Omental fat pad (tissue), 4 donors: ENCODE measurements at places on chromosomes 16 and 17. TPM values are rescaled to one million over a fixed set of nuclear protein-coding genes. Genes with fewer than 3 reads are reported as not detected.

Gene NAGS
- total RNA-seq: 0.37 TPM

Gene THOC6
- 26.3 TPM for total RNA-seq

Gene TOM1L1
- 20.4 TPM for total RNA-seq

Gene ATP1B2
- 0.48 TPM for total RNA-seq

Gene C16orf86
- total RNA-seq: 7.1 TPM

Gene CD300A
- total RNA-seq: 24.6 TPM

Gene ALOX12
- not detected for total RNA-seq

Gene EPN3
- not detected for total RNA-seq

Gene ADAMTS18
- 8.3 TPM for total RNA-seq

Gene RASL10B
- total RNA-seq: 22.7 TPM

Gene CIBAR2
- not detected for total RNA-seq

DNA sequence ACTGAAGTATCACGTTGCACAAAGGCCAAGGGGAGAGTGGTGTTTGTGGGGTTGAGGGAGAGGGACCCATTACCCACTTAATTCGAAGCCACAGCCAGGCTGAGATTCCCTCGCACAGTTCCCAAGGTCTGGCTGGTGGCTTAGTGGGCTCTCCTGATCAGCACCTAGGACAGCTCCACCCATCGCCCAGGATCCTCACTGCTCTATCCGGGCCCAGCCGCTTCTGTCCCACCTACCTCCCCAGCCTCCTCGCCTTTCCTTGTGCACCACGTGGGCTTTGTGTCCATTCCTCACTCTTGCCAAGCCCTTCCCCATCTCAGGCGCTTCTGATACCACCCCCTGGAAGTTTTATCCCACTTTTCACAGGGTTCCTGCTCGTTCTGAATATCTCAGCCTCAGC is 163.5 kb downstream of the CCT6B start:
- no peak for DNase-seq

GRCh38 chr17:43025290-43025657 is 243 bp downstream of the RND2 start:
- DNase-seq: no peak

- DNase-seq: peak; percentile 36
Measured at GRCh38 chr17:4739122-4740024, at the start of the genes CXCL16 and ZMYND15. Gene CXCL16 (minus strand): TSS chr17:4739928. CDS start chr17:4739339, 589 bp downstream. Gene ZMYND15 (plus strand): TSS chr17:4739833. CDS start chr17:4740549, 716 bp downstream.

DNA sequence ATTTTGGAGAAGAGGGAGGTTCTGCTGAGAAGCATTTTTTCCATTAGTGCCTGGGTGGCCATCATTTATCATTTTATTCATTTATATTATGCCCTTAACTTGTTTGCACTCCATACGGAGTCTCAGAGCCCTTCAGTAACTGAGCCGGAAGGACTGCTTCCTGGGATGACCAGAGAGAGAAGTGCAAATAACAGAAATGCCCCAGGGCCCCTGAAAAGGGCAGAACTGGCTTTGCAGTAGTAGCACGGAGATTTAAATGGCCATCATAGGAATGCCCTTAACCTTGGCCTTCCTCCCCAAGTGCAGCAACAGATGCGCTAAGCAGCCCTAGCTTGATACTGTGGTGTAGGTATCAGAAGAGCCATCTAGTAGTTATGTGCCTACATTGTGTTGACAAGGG is 58.5 kb downstream of the NUP93 start:
- DNase-seq: no peak

- DNase-seq: no peak
Measured at GRCh38 chr16:54121539-54122295, 164.9 kb downstream of the IRX3 start.

DNA sequence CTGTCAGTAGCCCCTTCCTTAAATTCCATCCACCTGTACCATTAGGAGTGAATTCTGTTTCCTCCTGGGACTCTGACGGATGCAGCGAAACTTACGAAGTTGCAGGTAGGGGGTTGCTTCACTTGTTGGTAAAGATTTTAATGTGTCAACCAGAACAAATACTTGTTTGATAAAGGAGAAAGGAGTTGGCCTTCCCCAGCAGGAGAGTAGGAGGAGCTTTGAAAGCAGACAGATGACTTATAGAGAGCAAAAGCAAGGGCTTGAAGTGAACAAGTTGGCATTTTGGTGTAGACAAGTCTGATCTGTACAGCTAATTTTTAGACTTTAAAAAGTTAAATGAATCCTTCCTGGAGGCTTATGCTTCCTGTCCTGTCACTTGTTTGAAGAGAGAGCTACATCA is 38.1 kb upstream of the PMFBP1 start:
- no peak for DNase-seq

GRCh38 chr17:33517746-33518145 is 224.7 kb upstream of the ASIC2 start:
- DNase-seq: no peak

DNA sequence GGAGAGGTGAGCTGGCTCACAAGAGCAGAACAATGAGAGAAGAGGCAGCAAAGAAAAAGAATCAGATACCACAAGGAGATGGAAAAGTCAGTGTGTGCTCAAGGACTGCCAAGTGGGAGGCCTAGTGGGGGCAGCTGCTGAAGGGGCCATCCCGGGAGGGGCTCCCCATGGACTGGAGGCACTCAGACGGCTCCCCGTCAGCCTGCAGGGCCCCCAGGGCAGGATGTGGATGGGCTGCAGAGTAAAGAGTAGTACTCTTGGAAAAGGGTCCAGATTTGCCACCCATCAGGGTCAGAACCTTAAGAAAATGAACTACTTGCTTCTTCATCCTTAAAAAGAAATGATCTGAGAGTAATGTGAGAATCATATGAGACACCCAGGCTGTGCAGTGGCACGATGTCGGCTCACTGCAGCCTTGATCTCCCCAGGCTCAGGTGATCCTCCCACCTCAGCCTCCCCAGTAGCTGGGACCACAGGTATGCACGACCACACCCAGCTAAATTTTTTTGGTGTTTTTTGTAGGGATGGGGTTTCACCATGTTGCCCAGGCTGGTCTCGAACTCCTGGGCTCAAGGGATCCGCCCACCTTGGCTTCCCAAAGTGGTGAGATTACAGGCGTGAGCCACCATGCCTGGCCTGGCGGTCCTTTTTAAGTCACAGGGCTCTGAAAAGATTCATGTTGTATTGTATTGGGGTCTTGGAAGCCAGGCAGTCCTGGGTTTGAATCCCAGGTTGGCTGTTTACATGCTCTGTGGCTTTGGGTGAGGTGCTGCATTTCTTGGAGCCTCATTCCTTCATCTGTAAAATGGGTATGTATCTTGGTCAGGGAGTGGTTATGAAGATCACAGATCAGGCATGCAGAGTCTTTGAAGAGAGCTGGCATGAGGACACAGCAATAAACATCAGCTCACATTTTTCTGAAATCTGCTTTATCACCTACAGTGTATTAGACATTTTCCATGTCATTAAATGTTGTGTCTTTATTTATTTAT is 15.1 kb downstream of the ACSF2 start:
- no peak for DNase-seq

- DNase-seq: no peak
Measured at GRCh38 chr17:77420804-77421629, 280.2 kb downstream of the SEC14L1 start.

- no peak for DNase-seq
Measured at GRCh38 chr16:12546918-12547607, 256.6 kb downstream of the CPPED1 start.

GRCh38 chr16:50781043-50781442 is 39.2 kb downstream of the CYLD start:
- no peak for DNase-seq

DNA sequence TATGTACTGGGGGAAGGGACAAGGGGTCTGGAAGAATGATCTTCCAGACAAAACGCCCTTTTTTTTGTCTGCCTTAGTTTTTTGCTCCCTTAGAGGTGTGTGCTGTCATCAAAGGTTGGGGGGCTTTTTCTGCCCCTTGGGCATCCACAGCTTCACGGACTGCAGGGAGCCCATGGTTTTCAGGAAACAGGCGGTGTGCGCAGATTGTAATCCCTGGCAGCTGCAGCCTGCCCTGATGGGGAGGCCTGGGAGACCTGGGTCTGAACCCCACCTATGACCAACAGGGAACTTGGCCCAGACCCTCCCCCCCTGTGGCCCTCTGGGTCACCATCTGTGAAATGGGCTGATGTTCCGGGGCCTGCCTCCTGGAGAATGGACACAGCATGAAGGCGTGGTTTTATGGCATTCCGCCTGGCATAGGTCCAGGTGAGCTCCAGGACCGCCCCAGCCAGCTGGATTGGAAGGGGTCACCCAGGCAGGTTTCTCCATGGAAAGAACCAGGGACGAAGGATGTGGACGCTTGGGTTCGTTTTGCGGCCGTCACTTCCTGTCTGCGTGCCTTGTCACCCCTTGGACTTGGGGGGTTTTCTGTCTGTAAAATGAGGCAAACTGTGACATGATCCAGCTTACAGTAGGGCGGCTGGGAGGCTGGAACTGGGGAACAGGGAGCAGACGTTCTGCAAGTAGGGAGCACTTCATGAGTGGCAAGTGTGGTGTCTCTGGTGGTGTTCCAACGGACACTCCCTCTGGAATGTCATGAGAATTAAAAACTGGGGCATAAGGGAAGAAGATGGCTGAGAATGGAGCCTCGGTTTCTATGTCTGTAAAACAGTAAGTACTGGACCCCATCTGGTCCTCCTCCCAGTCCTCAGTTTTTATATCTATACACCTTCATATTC is 1.5 kb downstream of the CPNE2 start:
- no peak for DNase-seq

DNA sequence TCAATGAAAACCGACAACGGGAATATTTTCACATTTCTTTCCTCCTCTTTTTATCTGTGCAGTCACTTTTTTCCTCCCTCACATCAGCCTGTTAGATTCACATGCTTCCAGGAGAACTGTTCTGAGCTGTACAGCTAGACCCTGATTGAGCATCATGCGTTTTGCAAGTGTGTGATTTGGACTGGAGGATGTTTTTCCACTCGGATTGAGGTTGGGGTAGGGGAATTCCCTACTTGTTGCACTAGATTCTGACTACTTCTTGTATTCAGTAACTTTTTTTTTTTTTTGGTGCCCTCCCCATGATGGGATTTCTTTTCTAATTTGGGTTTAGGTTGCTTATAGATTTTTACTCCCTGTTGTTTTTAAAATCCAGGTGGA is 4.8 kb downstream of the MSI2 start:
- no peak for DNase-seq

DNA sequence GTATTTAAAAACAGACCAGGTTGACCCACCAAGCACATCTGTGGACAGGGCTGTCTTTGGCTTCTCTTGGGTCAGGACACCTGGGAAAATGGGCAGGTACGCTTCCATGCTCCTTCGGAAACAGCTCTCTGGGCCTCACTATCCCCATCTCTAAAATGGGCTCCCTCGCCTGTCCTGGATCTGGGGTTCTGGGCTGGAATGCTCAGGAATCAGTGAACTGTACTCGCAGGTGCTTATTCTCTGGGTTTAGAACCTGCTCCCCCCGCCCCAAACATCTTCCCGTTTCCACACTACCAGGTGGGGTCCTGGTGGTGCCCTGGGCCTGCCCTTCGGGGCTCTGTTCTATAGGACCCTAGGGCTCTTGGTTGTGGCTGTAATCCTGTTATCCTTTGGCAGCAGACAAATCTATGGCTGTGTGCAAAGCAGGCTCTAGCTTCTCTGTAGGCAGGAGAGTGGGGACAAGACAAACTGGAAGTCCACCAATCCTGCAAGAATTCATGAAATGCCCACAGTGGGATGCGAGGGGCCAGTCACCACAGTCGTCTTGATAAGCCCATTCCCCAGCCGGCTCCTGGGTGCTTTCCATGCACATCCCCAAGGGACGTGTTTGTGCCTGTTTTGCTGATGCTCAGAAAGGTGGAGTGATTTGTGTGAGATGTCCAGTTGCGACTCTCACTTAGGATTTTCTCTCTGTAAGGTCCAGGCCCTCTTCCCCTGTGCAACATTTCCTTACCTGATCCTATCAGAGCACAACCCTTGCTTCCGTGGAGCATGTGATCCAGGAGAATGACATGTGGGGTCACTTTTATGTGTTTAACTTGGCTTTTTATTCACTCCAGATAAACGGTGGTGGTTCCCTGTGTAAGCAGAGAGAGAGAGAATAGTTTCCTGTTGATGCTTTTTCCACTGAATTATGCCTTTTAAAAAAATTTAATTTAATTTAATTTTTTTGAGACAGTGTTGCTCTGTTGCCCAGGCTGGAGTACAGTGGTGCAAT is 37.2 kb downstream of the HAPSTR1 start:
- DNase-seq: no peak

DNA sequence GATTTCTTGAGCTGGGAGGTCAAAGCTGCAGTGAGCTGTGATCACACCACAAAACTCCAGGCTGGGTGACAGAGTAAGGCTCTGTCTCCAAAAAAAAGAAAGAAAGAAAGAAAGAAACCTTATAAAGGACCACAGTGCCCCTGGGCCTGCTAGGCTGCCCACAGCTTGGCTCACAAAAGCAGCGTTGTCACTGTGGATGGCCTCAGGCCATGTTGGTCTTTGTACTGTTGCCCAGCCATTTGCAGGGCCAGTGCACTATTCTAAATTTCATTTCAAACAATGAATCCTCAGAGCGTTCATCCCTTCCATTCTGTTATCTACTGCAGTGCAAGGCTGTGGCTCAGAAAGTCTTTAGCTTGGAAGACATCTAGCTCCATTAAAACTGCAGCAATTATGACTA is 208.4 kb downstream of the SLC39A11 start:
- DNase-seq: no peak

DNA sequence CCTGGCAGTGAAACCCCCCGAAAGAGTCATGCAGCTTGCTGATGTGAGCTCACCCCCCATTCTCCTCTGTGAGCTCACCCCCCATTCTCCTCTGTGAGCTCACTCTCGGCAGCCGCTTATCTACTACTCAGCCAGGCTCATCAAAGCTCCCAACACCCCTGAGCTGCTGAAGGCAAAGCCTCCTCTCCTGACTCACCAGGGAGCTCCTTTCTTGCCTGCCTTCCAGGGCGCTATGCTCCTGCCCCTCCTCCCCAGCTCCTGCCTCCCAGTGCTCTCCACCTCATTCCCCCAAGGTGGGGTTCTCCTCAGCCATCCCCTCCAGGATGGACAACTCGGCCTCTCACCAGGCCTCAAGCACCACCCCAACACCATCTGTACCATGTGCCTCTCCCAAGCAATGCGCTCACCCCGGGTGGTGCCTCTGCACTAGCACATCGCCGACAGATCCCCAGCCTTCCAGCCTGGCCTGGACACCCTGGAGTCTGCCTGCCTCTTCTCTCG is 27.7 kb upstream of the FAAP100 start:
- no peak for DNase-seq

DNA sequence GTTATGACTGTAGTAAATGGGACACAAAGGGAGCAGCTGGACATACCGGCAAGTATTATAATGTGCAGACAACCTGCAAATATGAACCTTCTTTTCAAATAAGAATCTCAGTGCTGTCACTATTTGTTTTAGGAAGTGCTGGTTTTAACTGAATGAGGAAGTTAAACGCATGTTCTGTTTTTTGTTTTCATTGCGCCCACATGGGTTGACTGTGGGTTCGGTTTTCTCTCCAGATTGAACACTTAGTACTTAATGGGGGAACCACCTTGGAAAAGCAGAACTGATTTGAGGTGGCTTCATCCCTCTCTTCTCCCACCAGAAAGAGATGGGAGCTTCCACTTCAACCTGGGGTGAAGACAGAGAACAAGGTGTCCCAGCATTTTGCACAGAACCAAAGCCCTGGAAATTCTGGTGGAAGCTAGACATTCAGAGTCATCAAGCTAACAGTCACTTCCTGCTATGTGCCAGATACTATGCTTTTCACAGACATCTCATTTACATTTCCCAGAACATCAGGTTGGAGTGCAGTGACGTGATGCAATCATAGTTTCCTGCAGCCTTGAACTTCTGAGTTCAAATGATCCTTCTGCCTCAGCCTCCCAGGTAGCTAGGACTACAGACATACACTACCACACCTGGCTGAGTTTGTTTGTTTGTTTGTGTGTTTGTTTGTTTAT is 149.8 kb downstream of the CDH13 start:
- DNase-seq: no peak

- DNase-seq: no peak
Measured at GRCh38 chr17:7184091-7184488, 4.9 kb upstream of the ASGR1 start.
